ENCODE measurements at places on chromosomes 2 and 18.

GRCh38 chr2:22037274-22037673 is 913.5 kb downstream of the TDRD15 start:
- DNase-seq = no peak

DNA sequence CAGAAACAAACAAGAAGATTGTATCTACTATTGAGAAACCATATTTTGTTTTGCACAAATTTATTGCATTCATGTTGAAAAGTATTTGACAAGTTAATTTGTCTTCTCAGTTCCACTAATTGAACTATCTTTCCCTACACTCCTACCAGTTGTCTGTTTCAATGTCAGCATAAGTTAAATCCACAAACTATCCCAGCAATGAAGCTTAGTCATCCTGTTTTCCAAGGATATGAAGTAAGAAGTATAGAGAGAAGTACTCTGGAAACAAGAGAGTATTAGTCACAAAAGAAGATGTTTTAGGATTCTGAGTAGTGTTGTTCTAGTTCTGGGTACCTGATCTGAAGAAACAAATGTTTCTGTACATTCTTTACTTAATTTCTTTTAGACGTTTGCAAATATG is 261.6 kb upstream of the ZNF804A start:
- DNase-seq = no peak

DNA sequence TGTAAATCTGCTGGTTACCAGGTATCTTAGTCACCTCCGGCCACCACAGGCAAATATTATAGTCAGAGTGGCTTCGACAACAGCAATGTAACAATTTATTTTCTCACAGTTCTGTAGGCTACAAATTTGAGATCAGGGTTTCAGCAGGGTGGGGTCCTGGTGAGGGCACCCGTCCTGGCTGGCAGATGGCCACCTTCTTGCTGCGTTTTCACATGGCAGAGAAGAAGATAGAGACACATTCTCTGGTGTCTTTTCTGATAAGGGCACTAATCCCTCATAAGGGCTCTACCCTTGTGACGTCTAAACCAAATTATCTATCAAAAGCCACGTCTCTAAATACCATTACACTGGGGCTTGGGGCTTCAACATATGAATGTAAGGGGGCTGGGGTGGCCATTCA is 843.2 kb upstream of the FANCL start:
- DNase-seq = no peak

- no peak for DNase-seq
Observed at GRCh38 chr2:29039718-29040480, 34.4 kb downstream of the PCARE start.

DNA sequence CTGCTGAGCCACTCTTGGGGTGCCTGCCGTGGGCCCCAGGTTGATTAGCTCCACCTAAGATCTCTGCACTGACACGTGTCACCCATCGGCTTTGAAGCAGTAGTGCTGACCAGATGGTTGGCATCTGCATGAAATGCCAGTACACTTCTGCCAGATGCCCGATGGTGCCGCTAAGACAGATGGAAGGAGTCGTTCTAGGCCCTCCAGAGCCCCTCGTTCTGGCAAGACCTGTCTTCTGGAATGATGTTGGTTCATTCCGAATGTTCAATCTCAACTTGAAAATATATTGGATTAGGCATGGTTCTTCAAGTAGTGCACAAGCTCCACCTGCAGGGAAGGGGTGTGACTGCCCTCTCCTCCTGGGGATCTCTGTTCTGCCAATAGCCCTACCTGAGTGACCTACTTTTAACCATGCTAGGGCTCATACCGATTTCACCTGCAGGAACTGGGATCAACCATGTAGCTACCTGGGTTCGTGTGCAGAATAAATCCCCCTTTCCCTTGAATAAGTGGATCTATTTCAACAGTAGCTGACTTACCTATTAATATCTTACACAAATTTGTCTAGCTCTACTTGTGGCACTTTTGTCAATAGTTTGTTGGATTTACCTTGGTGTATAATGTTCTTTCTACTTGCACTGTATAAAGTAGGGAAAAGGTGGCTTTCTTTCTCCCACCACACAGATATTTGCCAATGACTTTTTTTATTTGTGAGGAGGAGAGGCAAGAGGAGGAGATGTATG is 342.6 kb downstream of the CTNNA2 start:
- DNase-seq = no peak

DNA sequence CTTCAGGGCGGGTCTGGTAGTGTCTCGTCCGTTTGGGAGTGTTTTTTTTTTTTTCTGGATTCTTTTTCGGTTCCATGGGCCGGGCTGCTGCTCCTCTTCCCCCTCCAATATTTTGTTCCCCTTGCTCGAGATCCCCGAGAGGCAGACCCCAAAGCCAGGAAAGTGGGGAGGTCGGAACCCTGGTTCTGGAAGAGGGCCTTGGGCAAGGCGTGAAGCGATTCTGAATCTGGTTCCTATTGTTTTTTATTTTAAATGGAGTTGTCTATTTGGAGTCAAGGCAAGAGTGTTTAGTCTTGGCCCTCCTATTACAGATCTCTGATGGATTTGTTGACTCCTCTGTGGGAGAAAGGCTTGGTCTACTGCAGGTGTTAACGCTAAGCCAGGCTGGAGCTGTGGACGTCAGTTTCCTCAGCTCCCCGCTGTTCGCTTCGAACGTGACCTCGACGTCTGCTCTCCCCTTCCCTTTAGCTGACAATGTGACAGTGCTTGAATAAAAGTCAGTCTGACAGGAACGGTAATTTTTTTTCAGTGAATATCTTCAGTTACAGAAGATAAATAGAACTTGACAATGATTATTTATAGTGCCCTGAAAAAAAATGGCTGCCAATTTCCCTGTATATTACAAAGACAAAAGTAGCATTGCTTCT is 683 bp upstream of the DNAJC27 start:
- no peak for DNase-seq

DNA sequence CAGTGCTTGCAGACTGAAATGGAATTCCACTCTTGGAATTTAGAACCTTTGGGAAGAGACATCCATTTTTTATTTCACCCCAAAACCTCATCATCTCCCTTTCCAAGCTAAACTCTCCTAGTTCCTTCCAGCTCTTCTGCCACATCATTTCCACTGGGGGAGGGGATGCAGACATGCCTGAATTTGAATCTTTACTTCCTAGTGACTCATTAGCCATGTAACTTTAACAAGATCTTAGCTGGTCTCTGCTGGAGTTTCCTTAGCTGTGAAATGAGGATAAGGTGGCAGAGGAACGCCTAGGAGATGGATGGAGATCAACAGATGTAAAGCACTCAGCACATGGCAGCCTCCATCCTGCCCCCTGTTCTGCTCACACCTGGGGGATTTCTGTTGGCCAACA is 266.8 kb downstream of the EN1 start:
- no peak for DNase-seq
